A549 treated with Hydrocortisone at 1 μM for 4 hours (cell line): ENCODE measurements at places on chromosomes 3 and 15. TPM values are rescaled to one million over a fixed set of nuclear protein-coding genes. Genes with fewer than 3 reads are reported as not detected.

The RASGRP1 gene
- total RNA-seq: 0.24 to 0.53 TPM (median 0.37 TPM) in 5 replicates

The DET1 gene
- 5.5 to 6.6 TPM (median 5.9 TPM) in 5 replicates for total RNA-seq

The RGMA gene
- 0.25 to 0.40 TPM (median 0.31 TPM) in 5 replicates for total RNA-seq

The ADGRG7 gene
- not detected in 5 replicates for total RNA-seq
